AG10803 (cell line): ENCODE measurements at places on chromosomes 5 and 9.

GRCh38 chr9:134186471-134187109 lies 22.2 kb upstream of the RNU6ATAC start:
- no peak for DNase-seq

- DNase-seq, result no peak
Observed at GRCh38 chr9:78026416-78026815, 5.2 kb downstream of the GNAQ start.

DNA sequence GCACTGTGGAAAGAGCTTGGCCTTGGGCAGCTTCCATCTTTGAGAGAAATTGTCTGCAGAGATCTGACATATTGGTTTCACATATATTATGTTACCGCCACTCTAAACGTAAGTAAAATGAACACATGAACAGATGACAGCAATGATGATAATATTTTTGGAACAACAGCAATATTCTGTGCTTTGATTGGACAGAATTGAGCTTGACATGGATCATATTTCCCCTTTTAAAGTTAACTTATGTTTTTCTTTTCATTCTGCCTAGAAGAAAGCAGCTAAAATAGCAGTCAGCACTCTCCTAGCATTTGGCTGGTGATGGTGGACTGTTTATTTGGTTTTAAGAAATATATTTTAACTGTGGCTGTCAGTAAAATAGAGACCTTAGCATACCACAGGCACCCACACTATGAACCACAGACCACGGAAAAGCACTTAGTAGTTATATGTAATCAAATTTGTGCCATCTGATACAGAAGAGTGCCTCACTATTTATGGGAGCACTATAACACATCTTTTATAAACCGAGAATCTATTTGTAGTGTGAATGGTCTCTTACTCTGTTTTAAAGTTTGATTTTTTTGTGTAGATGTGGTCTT lies 1.8 kb upstream of the CFAP95 start:
- no peak for DNase-seq

GRCh38 chr5:6656680-6657079 lies 23.4 kb downstream of the SRD5A1 start:
- no peak for DNase-seq

DNA sequence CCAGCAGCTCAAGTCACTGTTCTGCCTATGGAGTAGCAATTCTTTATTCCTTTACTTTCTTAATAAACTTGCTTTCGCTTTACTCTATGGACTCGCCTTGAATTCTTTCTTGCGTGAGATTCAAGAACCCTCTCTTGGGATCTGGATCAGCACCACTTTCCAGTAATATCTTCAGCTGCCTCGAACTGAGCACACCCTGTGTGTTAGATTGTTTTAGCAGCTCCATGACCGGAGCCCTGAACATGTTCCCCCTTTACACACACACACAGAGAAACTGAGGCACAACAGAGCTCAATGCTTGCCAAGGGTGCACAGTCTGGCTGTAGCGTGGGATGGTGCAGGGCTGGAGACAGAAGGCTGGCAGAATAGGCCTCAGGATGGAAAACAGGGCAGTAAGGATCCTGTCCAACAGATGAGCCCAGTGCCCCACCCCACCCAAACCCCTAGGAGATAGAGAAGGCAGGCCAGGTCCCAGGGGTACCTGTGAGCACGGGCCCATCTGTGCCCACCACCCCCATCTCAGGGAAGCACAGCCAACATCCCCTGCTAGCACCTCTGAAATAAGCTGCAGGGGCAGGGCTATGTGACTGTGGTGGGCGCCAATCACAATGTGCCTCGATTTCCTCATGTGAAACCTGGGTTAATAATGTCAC lies 27.9 kb downstream of the BICD2 start:
- DNase-seq, result no peak

GRCh38 chr5:158174918-158175851 lies 316.2 kb upstream of the CLINT1 start:
- DNase-seq, result peak; percentile 70

DNA sequence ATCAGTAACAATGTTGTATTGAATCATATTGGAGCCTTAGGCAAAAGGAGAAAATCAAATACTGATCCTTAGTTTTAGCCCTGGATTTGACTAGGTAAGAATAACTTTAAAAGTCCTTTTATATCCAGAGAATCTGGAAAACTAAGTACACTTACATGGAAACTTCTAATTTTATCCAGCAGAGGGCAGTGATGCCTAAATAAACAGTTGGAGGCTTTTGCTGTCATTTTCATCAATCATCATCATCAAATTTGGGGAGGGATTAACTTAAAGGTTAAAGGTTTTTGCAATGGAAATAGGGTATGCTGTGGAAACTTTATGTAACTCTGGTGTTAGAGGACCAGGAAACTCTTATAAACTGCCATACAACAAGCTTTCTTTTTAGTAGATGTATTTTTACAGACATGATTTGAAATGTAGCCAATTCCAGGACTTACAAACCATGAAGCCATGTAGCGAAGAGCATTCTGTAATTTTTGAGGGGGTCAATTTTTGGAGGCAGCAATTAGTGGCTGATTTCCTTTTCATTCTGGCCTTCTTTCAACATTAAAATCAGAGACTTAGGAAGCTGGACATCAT lies 112.7 kb downstream of the OSTF1 start:
- DNase-seq, result peak; percentile 34
